ENCODE measurements at places on chromosomes 16 and 17.

GRCh38 chr17:19447085-19447583, 36.1 kb downstream of the RNF112 start:
- peak; percentile 28 for DNase-seq

GRCh38 chr17:44601539-44601938, 44.3 kb downstream of the FZD2 start:
- DNase-seq, result no peak

GRCh38 chr16:85860413-85861094, 38.4 kb upstream of the IRF8 start:
- no peak for DNase-seq

GRCh38 chr17:78595135-78595810, 18.1 kb upstream of the DNAH17 start:
- no peak for DNase-seq

DNA sequence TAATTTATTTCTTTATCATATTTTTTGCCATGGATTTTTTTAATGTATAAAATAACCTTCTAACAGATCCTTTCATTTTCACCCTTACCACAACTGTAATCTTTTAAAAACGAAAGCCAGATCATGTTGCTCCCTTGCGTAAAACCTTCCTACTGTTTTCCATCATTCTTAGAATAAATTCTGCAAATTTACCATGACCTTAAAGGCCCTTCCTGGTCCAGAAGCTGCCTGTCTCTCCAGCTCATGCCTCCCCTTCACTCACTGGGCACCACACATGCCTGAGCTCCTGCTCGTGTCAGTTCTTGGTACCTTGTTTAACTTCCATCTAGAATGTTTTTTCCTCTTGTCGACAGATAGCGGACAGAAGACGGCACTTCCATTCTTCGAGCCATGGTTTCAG, 245.0 kb upstream of the CDH5 start:
- no peak for DNase-seq

- no peak for DNase-seq
Measured at GRCh38 chr17:61253362-61253761, 146.3 kb upstream of the TBX2 start.

- DNase-seq, result peak; percentile 76
Measured at GRCh38 chr17:40542558-40543411, 22.5 kb downstream of the CCR7 start.

DNA sequence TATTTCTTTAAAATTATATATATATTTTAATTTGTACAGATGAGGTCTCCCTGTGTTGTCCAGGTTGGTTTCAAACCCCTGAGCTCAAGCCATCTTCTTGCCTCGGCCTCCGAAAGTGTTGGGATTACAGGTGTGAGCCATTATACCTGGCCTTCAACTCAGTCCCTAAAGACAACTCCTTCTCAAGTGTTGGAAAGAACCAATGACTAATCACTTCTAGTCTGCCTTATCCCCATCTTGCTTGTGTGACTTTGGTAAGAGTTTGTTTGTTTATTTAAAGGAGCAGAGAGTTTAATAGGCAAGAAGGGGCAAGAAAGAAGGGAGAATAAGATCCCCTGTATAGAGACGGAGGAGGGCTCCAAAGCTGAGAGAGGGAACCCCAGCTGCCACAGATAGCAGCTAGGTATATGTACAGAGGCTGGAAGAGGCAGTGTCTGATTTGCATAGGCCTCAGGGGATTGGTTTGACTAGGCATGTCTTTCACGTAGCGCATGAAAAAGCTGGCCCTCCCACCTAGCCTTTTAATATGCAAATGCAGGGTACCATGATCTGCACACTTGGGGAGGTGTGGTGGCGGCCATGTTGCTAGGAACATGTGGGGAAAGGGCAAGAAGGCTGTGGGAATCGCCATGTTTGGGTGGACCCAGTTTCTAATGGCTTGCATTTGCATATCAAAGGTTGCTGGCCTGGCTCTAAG, 21.5 kb downstream of the ABCC1 start:
- no peak for DNase-seq

- DNase-seq, result no peak
Measured at GRCh38 chr16:23679274-23679985, 741 bp downstream of the PLK1 start.

GRCh38 chr17:13484020-13484419, 117.7 kb downstream of the HS3ST3A1 start:
- no peak for DNase-seq

DNA sequence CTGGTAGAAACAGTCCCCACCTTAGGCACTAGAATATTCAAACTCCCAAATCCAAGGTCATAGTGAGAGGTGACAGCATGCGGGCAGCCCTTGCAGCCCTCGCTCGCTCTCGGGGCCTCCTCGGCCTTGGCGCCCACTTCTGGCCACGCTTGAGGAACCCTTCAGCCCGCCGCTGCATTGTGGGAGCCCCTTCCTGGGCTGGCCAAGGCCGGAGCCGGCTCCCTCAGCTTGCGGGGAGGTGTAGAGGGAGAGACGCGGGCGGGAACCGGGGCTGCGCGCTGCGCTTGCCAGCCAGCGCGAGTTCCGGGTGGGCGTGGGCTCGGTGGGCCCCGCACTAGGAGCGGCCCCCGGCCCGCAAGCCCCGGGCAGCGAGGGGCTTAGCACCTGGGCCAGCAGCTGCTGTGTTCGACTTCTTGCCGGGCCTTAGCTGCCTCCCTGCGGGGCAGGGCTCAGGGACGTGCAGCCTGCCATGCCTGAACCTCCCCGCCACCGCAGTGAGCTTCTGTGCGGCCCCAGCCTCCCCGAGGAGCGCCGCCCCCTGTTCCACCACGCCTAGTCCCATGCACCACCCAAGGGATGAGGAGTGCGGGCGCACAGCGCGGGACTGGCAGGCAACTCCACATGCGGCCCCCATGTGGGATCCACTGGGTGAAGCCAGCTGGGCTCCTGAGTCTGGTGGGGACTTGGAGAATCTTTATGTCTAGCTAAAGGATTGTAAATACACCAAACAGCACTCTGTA, 45.0 kb downstream of the KPNA2 start:
- DNase-seq, result no peak

DNA sequence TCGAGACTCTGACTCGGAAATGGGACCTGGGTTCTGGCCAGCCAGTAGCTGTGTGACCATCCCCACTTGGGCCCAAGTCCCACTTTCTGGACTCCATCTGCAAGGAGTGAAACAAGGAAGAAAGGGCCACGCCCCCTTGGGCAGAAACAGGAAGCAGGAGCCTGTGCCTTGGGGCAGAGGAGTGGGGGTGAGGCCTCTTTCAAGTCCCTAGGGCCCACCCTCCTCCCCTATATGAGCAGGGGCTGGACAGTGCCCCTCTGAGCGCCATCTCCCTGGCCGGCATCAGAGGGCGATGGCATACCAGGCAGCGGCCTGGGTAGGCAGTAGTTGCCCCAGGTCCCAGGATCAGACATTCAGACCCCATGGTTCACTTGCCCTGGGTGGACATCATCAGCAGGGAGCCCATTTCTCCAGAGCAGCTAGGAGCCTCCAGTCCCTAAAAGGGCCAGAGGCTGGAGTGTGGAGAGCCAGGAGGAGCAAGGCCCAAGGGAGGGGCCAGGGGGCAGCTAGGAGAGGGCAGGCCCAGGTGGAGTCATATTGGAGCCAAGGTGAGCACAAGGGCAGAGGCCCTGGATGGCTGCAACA, 7.1 kb downstream of the BCAR1 start:
- DNase-seq, result no peak

GRCh38 chr17:79006046-79006445, 3.5 kb downstream of the CANT1 start:
- no peak for DNase-seq

DNA sequence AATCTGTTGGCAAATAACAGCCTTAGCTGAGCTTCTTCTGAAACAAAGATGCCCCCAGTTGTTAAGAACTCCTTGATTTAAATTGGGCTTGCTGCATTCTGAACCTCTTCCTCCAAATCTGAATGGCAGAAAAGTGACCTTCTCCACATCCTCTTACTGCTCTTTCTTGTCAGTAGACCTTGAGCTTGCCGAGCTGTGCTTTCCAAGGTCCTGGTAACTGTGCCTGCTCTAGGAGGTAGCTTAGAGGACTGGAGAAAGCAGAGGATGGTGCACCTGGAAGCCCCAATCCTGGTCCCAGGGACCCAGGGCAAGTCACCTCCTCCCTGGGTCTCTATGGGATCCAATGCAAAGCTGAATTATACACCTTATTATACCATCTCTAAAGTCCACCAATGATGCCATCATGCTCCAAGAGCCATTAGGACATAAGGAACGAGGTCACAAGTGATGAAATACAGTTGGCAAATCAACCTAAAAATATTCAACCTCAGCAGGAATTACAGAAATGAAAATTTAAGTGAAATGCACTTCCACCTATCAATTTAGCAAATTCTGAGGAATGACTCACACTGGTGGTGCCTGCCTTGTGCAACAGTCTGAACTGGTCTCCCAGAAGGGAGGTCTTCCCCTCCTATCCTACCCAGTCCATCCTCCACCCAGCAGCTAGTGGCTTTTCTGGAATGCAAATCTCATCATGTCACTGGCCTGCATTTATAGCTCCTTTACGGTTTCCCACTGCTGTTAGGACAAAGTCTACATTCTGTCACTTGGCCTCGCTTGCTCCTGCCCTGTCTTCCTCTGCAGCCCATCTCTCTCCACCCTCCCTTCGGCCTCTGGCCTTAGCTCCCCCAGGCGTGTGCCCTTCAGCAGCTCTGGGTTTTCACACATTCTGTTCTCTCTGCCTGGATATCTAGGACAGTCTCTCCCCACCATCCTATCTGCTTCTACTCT, 36.6 kb downstream of the TOM1L2 start:
- no peak for DNase-seq

DNA sequence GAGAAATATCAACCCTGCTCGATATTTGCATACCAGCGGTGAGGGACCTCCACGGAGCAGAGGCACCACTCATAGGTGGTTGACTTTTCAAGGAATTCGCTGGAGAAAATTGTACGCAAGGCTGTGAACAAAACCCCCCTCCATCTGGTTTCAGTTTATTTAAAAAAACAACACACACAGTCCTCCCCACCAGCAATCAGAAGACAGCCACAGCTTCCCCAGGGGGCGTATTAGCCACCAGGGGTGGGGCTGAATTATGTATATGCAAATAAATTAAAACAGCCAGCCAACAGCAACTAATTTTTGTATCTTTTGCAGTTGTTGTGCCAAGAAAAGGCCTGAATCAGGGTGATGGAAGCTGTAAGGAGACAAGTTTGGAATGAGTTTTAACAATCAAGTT, 5.9 kb upstream of the HSD11B2 start:
- no peak for DNase-seq

GRCh38 chr16:56688762-56689161, 6.5 kb downstream of the MT1X start:
- no peak for DNase-seq

- DNase-seq, result no peak
Measured at GRCh38 chr17:20066253-20066652, 57.1 kb downstream of the SPECC1 start.

DNA sequence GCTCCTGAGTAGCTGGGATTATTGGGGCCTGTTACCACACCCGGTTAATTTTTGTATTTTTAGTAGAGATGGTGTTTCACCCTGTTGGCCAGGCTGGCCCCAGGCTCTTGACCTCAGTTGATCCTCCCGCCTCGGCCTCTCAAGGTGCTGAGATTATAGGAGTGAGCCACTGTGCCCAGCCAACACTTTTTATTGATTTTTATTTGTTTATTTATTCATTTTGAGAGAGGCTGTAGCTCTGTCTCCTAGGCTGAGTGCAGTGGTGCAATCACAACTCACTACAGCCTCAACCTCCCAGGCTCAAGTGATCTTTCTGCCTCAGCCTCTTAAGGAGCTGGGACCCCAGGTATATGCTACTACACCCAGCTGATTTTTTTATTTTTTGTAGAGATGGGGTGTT, 54.7 kb downstream of the TNRC6A start:
- DNase-seq, result no peak

DNA sequence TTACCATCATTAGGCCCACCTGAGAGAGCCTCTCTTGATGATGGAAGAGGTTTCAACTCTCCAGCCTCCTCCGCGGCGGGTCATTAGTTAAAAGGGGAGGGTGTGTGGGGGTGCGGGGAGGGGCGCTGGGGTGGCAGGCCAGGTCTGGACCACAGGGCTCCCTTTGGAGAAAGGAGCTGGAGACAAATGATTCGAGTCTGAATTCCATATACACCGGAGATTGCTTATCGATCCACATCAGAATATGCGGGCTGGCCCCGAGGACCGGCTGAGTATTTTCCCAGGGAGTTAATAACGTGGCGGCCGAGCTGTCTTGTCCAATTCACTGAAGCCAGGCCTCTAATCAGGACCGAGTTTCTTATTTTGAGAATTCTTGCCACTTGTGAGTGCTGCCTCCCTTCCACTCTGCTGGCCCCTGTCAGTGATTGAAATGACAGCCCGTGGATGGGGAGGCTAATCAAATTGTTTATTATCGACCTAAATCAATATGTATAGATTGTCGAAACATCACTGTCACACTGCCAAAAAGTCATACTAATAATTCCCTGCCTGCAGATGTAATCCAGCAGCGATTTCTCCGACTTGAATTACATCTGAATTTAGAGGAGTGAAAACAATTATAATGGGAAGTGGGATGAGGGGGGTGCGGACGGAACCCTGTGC, 202.7 kb downstream of the SALL1 start:
- no peak for DNase-seq

- no peak for DNase-seq
Measured at GRCh38 chr17:79969906-79970305, 65.8 kb downstream of the TBC1D16 start.

- DNase-seq, result peak; percentile 48
Measured at GRCh38 chr17:43994272-43995149, 9.9 kb upstream of the NAGS start.

- no peak for DNase-seq
Measured at GRCh38 chr16:30533748-30534367, 800 bp downstream of the ZNF747 start.

- DNase-seq, result peak; percentile 44
Measured at GRCh38 chr16:30761427-30761927, 385 bp downstream of the CFAP119 start.

DNA sequence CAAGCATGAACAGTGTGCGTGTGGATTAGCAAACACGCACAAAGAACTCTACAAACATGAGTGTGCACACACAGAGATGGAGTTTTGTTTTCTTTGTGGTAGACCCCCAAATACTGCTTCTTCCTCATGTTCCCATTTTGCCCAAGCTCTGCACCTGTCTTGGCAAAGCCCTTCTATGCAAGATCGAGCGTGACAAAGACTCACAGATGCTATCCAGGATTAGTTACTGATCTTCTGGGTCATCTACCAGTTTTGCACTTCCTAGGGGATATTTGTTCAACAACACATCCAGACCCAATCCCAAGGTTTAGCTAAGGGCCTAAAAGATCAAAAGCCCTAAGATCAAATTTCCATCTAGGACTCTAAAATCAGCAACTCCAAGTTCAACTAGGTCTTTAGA, 16.0 kb downstream of the LRRC36 start:
- DNase-seq, result no peak

DNA sequence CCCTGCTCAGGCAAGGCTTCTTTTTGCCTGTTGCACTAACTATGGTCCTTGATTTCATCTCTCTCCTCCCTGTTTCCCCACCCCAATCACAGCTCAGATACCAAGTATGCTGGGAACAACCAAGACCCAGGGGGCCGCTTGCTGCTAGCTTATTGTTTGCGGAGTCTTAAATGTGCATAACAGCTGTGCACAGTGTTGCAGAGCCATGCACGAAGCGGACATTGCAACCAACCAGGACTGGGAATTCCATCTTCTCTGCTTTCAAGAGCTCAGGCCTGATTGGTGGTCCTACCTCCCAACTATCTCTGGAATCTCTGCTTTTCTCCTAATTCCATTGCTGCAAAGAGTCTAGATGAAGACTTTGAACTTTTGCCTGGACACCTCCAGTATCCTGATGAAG, 281.3 kb upstream of the TNRC6C start:
- no peak for DNase-seq

GRCh38 chr16:48057048-48057447, 98.7 kb downstream of the ABCC12 start:
- no peak for DNase-seq

GRCh38 chr17:77476498-77476897, 335.7 kb downstream of the SEC14L1 start:
- DNase-seq, result no peak

GRCh38 chr17:55068862-55069811, 100.6 kb downstream of the STXBP4 start:
- DNase-seq, result no peak

All from stimulated activated CD8-positive, alpha-beta memory T cell treated with anti-CD3 and anti-CD28 coated beads, Interleukin-15, amount 100 ng/mL, for 48 hours (primary cell).